Right forelimb (tissue), 1 donor: ENCODE measurements at places on chromosomes 6 and 20.

DNA sequence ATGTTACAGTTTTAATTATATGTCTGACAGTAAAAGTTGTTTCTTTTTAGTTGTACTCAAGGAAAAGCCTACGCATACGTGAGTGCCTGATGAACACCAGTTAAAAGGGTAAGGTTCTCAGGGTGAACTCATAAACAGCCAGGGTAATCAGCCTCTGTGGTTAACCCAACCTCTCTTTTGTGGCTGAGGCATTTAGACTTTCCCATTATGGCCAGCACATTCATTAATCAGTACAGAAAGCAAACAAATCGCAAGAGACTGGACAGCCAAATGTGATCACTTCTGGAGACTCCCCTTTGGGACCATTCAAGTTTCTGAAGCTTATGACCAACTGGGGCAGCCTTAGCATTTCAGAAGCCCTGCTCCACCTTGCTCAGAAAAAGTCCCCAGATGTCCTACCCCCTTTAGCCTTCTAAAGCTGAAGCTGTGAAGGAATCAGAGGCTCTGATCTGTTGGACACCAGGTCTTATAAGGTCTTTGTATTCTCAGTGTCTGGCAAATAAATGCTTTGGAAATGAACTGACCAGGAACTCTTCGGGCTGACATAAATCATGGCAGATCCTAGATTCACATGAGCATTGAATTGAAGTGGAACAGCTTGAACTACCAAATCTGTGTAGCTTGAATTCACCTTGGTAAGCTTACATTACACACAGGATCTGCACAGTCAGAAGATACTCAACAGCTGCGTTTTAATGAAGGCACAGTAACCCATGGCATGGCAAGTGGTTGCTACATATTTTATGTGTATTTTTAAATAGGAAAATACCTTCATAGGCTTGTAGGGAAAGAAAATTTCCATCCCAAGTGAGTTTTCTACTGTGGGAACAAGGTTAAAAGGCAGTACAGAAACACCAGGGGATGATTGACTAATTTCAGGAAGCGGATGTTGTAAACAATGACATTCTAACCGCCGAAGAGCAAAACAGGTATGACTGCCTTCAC is 18.7 kb downstream of the IL20RA start:
- DNase-seq = no peak

DNA sequence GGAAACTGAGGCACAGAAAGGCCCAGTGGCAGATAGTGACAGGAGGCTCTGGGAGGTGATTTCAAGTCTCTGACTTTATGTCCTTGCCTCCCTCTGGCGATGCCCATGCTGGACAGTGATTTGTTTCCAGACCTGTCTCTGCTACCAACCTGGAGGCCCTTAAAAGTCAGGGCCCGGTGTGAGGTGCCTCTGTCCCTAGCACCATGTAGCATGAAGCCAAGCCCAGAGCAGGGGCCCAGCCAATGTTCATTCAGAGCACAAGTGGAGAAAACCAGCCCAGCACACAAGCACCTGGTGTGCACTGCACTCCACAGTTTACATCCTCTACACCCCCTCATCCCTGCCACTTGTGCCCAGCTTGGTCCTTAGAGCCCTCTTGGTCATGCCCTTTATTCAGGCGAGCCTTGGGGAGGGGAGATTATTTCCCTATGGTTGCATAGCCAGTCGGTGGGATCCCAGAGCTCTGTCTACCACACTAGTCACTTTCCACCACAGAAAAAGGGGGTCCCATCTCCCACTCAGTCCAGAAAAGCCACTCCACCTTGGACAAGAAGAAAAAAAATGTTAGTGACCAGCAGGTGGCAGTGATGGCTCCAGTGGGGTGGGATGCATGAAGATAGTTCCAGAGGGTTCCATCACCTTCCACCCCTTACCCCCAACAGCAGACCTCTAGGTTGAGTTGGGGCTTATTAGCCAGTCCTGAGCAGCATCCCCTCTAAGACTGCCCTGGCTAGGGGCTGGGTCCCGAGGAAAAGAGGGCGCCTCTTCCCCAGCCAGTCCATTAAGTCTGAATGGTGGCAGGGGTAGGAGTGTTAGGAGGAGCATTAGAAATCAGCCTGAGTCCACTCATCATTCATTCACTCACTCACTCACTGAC is 30.9 kb downstream of the KIAA1755 start:
- DNase-seq = no peak

- no peak for DNase-seq
These were observed 61.4 kb upstream of the BMP2 start for GRCh38 chr20:6705926-6706548.

DNA sequence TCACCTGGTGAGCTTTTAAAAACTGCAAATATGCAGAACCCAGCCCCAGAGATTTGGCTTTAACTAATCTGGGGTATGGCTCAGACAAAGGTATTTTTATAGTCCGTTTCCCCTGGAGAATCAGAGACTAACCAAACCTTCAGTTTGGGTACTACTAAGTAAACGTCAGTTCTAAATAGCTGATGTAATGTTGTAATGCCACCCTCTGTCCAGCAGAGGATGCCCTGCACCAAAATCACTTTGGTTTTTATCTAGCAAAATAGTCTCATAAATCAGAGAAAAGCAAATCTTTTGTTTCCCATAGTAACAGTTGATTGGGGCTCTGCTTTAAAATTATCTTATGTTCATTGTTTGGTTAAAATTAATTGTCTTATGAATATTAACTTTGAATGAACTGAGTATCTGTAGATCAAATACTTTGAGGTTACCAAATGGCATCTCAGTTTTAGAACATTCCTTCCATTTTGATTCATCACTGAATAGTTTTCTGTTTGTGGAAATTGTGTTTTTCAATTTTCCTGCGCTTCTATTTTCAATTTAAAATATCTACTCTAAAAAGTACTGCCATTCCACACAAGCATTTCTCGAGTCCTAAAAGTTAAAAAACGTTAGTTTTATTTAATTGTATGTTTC is 278.3 kb upstream of the PLCB4 start:
- peak; percentile 54 for DNase-seq

DNA sequence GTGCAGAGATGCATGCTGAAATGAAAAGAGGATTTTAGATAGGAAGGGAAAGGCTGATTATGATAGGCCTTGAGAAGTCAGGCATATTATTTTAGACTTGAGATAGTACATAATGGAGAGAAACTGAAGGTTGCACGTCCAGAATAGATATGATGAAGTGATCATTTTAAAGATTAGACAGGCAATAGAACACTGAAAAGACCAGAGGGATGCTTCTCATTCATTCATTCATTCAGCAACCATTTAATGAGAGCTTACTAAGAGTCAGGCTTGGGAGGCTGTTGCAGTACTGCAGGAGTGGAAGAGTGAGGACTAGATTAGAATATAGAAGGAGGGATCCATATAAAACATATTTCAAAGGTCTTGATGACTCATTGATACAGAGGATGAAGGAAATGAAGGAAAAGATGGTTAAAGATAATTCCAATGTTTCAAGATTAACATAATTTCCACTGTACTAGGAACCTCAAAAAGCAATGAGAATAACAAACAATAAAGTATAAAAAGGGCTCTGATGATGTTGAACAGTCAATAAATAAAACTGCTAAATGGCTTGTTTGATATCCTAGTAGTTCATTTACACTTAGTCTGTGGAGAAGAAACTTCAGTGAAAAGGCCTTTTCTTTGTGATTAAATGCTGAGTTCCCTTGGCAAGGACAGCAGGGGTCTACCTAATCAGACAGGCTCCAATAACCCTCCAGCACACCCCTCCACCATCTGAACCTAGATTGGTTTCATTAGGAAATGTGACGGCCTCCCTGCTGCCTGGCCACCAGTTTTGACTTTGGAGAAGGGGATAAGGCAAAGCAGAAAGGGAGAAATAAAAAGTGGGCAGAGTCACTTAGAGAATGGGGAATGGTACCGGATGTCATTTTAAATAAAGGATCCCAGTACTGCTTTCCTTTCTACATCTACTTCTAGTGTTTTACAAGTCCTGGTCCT is 5.3 kb upstream of the FBXO9 start:
- DNase-seq = no peak

- DNase-seq = no peak
These were observed 102.7 kb downstream of the MBOAT1 start for GRCh38 chr6:20109526-20109925.

- DNase-seq = no peak
These were observed 148.9 kb downstream of the NFATC2 start for GRCh38 chr20:51393571-51393970.

- no peak for DNase-seq
These were observed 49.1 kb downstream of the IRAK1BP1 start for GRCh38 chr6:78916411-78916810.

GRCh38 chr6:71351190-71351589 is 62.6 kb downstream of the OGFRL1 start:
- no peak for DNase-seq

DNA sequence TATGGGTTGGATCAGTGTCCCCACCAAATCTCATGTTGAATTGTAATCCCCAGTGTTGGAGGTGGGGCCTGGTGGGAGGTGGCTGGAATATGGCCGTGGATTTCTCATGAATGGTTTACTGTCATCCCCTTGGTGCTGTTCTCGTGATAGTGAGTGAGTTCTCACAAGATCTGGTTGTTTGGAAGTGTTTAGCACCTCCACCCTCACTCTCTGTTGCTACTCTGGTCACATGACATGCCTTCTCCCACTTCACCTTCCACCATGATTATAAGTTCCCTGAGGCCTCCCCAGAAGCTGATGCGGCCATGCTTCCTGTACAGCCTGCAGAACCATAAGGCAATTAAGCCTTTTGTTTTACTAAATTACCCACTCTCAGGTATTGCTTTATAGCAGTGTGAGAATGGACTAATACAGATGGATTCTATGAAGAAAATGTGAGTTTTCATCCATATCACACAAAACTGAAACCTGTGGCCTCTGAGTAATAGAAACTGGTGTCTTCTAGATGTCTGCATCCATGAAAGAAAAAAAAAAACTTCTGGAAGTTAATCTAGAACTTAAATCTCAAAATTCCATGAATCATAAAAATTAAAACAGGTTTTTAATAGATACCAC is 39.3 kb downstream of the MBOAT1 start:
- no peak for DNase-seq

GRCh38 chr6:104423691-104424090 is 436.0 kb downstream of the HACE1 start:
- DNase-seq = no peak

DNA sequence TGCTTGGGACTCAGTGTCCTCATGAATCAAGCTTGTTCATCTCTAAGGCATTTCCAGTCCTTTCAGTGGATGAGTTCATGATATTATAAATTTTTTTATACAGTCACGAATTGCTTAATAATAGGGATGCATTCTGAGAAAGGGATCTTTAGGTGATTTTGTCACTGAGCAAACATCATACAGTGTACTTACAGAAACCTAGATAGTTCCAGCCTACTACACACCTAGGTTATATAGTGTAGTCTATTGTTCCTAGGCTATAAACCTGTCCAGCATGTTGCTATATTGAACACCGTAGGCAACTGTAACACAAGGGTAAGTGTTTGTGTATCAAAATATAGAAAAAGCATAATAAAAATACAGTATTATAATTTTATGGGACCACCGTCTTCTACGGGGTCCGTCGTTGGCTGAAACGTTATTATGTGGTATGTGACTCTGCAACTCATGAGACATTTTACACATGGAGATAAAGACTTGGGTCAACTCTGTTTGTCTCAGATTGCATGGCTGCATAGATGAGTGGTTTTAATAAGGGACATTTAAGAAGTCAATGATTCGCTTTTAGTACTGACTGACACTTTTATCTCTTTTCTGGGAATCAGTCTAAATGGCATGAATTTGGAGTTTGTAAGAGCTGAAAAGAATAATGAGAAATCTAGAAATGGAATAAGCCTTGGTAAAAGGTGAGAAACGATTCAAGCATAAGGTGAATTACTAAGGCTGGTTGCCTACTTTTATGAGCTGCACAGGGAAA is 33.2 kb downstream of the CLIC5 start:
- no peak for DNase-seq

DNA sequence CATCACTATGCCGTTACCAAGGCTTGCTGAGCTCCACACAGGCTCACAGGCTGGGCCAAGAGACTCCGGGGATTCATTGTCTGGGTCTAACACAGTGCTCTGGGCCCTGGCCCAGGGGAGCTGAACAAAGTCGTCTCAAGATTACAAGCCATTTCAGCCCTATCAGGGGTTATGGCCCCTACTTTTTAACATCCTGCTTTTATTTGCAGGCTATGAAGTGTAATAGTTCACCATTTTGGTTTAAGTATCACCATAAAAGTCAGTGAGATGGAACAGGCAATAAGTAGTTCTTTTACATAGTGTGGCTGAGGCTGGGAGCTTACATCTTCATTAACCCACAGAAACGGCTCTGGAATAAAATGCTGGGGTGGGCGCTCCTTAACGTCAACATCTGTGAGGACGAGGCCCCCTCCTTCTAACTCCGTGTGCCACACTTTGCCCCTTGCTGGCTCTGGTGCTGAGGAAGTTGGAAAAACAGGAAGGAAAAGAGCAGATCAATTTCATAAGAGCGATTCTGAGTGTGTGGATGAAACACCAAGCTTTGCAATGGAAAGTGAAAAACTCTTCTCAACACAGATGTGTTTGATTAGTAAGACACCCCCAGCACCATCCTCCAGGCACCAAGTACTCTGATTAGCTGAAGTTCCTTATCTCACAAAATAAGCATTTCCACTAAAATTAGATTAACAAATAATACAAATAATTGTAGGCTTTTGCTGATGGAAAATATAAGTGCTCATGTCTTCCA is 447.3 kb downstream of the MAFB start:
- no peak for DNase-seq

GRCh38 chr20:11905460-11906179 is 12.1 kb upstream of the BTBD3 start:
- DNase-seq = no peak

DNA sequence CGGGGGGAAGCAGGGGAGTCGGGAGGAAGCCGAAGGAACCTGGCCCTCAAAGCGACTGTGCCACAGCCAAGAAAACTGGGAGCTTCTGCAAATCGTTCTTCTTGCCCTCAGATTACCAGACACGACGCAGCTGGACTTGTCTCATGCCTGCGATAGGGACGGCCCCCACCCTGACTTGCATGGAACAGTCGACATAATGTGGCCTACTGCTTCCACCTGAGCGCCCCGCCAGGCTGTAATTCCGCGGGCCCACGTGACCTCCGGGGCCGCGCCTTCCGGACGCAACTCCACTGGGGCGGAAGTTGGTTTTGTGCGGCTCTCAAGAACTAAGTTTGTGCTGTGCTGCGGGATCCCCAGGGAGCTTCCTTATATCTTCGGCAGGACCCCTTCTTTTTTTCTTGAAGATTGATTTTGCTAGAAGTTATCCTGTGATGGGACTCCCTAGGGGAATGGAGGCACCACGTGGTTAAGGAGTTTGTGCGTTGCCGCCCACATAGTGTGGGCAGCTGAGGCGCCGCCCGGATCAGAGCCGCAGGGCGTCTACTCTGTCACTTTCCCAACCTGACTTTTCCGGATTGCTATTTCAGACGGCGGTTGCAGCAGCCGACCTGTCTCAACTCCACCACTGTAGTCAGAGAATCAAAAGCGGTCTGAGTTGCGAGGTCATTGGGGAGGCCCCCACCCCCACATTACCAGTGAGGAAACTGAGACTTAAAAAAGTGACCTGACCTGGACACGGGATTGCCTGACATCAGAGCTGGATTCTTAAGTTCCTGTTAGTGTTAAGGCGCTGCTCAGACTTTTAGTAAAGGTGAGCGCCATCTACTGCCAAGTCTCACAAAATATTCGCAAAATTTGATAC is 540 bp upstream of the CD164 start:
- DNase-seq = peak; percentile 98
